ENCODE measurements at places on chromosomes 12 and 14.

GRCh38 chr14:91585856-91586255, 75.7 kb upstream of the PPP4R3A start:
- DNase-seq = no peak

GRCh38 chr12:82578725-82579124, 108.0 kb upstream of the TMTC2 start:
- no peak for DNase-seq

- no peak for DNase-seq
Measured at GRCh38 chr12:52275686-52276085, 1.2 kb downstream of the KRT86 start.

DNA sequence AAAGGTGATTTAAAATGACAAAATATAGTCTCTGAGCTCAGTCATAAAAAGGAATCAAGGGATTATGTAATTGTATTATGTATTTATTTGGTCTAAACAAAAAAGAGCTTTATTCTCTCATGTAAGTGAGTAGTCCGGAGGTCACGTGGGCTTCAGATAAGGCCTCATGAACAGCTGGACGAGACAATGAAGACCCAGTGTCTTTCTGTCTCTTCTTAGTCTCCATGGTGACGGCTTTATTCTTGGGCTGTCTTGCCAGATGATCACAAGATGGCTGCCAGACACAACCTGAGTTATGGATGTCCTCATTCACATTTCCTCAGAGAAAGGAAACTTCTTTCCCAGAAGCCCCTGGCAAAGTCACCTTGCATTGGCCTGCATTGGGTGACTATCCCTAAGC, 98.6 kb downstream of the ARF6 start:
- DNase-seq = no peak

DNA sequence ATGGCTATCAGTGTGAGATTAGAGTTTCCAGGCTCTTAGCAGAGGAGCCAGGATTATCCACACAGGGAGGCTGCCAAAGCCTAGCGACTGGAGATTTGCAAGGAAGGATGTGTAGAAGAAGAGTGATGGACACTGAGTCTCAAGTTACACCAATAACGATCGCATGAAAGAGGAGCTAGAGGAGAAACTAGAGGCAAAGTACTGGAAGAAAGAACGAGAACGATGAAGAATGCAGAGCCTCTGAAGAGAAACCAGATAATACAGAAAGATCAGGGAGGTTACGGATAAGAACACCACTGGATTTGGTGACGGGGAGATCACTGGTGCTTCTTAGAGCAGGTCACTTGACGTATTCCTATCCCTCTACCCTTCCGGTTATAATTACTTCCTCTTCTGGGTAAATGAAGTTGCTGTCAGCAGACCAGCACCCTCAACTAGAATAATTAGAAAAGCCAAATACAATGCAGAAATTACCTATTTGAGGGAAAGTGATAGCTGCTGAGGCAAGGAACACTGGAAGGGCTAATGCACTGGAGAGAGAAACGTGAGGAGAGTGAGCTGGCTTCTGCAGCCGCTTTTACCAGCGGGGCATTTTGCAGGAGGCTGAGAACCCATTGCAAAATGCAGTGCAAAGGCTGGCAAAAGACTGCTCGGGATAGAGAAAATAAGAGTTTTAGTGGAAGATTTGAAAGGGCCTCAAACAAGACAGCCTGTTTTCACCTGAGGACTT, 93.1 kb upstream of the HIF1A start:
- DNase-seq = no peak

GRCh38 chr12:17928708-17929366, 161.2 kb downstream of the RERGL start:
- DNase-seq = no peak

GRCh38 chr12:10388624-10389413, 1.0 kb downstream of the KLRK1 start:
- DNase-seq = no peak

GRCh38 chr12:115472852-115473251, 788.9 kb upstream of the TBX3 start:
- no peak for DNase-seq

GRCh38 chr14:96088481-96088880, 49.3 kb downstream of the C14orf132 start:
- DNase-seq = no peak
